Glomerular endothelial cell (primary cell): ENCODE measurements at places on chromosomes 16 and 17. TPM values are rescaled to one million over a fixed set of nuclear protein-coding genes. Genes with fewer than 3 reads are reported as not detected.
A peak's percentile ranks its signal among the peaks of the same experiment; 100 is the strongest.

- DNase-seq, result no peak
Observed at GRCh38 chr17:79669861-79670260, 59.0 kb upstream of the RBFOX3 start.

RPL38 gene
- total RNA-seq, result 542 and 652 TPM in 2 replicates

DNA sequence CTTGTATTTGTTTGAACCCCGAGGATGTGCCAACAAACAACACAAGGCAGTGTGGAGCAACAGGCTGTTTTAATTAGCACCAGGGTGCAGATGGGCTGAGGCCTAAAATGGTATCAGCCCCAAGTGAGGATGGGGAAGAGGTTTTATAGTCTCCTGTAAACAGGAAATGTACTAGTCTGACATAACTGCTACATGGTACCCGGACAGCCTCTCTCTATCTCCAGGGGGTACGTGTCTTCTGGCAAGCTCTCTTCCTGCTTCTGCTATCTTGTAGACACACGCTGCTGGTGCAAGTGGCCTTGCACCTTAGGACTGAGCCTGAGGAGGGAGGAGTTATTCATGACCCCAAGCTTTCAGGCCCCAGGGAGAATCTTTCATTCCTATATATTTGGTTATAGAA is 2451.0 kb downstream of the TP53TG3F start:
- DNase-seq, result no peak

DNA sequence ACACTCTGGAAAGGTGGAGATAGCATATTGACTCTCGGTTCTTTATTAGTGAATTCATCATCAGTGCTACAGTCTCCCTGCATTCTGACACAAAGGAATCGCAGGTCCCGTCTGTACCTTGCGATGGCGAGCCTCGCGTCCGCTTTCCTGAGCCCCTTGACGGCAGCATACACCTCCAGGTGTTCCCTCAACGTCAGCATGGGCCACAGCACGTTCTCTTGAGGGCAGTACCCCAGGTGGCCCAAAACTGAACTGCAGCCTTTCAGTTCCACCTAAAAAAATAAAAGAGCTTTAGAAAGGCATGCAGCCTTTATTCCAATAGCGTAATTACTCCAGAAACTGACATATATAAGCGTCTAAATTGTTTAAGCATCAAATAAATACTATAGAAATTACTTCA is 24.2 kb upstream of the ABCA9 start:
- DNase-seq, result no peak

DNA sequence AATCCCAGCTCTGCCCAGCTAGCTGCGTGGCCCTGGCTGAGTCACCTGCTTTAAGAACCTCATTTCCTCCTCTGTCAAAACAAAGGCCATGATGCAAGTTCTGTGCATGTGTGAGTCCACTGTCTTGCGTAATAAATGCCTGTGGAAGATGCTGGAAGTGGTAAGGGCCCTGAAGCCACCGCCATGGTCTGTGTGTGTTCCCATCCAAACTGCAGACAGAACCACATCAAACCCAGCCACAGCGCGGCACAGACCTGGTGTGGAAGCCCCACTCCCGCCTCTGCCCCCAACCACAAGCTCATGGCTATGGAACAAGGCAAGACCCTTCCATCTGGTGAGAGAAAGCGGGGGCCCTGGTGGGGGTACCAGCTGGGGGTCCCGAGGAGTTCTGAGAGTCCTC is 26.0 kb downstream of the NECAB2 start:
- DNase-seq, result no peak

DNA sequence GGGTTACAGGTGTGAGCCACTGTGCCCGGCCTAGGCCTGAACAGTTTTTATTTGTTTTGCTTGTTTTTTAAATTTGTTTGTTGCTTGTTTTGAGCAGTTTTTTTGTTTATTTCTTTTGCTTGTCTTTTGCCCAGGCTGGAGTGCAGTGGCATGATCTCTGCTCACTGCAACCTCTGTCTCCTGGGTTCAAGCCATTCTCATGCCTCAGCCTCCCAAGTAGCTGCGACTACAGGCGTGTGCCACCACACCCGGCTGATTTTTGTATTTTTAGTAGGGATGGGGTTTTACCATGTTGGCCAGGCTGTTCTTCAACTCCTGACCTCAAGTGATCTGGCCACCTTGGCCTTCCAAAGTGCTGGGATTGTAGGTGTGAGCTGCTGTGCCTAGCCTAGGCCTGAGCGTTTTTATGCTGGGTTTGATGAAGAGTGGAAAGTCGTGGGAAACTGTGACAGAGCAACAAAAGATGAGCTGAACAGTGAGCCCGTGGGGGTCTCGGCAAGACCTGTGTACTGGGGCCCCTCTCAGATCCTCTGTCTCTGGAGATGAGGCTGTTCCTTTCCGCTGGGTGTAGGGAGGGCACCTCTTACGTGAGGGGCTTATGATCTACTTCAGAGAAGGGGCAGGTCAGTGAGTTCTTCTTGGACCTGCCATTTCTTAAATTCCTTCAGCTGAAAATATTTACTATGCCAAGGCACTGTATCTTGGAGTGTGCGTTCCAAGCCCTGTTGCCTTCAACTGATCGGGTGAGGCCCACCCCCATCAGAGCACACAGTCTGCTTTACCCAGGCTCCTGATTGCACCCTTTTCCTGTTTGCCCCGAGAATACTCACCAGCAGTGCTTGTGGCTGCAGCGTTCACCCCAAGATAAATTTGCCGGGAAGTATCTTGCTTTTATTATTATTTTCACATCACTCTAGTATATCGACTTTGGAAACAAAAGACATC is 322.1 kb downstream of the SEC14L1 start:
- DNase-seq, result no peak

HSD3B7 gene
- 7.8 and 12.7 TPM in 2 replicates for total RNA-seq

NPIPA2 gene
- total RNA-seq, result 0.47 and 5.0 TPM in 2 replicates

ALDOA gene
- 1,069 and 1,121 TPM in 2 replicates for total RNA-seq

FSCN2 gene
- 0.29 and 0.64 TPM in 2 replicates for total RNA-seq

DNA sequence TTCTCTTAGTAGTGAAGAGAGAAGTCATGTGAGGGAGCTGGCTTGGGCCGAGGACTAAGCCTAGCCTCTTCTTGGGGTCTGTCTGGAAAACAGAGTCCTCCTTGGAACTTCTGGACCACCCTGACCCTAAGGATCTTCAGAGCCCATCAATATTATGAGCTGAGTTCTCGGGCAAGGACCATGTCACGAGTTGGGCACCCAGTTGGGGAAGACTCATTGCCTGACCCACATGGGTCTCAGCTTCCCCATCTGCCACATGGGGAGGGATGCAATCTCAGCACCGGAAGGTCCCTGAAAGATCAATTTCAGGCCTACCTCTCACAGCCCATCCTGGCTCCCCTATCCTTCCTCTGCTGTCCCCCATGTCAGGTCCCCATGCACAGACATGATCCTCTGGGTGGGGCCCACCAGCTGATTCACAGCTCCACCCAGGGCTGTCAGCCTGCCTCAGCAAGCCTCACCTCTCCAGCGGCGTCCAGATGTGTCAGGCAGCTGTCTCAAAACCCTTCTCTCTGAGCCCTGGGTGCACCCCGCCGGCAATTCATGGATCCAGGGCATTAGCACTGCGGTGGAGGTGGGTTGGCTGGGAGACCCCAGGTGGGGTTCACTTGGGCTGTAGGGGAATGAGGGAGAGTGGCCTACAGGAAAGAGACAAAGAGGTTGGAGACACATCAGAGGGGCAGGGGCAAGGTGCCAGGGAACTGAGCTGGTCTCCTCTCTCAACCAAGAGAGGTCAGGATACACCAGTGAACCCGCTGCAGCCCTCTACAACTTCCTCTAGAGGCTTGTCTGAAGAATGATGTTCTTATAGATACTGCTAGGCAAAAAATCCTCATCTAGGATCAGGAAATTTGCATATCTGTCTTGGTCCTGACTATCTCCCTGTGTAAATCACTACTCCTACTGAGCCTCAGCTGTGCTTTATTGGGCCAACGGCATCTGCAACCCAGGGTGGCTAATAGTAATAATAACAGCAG is 1.8 kb downstream of the NLRP1 start:
- no peak for DNase-seq

- DNase-seq, result no peak
Observed at GRCh38 chr17:69363488-69364210, 36.7 kb upstream of the ABCA5 start.

ZNF778 gene
- total RNA-seq, result 7.9 and 10.6 TPM in 2 replicates

DNA sequence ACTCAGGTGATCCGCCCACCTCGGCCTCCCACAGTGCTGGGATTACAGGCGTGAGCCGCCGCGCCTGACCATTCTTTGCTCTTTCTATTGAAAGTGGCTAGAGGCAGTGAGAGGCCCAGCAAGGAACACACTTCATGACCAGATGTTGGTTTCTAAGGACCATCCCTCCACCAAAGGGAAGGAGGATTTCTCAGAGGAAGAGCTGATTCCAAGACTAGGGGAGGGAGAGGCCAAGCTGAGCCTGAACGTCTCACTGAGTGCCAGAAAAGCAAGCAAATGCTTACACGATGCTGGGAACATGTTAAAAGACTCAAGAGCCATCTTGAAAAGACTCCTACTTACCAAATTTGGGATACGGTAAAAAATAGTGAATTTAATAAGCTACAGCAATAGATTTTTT is 79.2 kb downstream of the MRM3 start:
- DNase-seq, result no peak

- no peak for DNase-seq
Observed at GRCh38 chr16:10408824-10409381, 23.0 kb downstream of the ATF7IP2 start.

GRCh38 chr17:81481073-81481799 is 31.4 kb downstream of the ACTG1 start:
- no peak for DNase-seq

GABARAP gene
- 548 and 565 TPM in 2 replicates for total RNA-seq

SNAI3 gene
- 0.12 TPM in 1 of 2 replicates, not detected in the other for total RNA-seq

DNA sequence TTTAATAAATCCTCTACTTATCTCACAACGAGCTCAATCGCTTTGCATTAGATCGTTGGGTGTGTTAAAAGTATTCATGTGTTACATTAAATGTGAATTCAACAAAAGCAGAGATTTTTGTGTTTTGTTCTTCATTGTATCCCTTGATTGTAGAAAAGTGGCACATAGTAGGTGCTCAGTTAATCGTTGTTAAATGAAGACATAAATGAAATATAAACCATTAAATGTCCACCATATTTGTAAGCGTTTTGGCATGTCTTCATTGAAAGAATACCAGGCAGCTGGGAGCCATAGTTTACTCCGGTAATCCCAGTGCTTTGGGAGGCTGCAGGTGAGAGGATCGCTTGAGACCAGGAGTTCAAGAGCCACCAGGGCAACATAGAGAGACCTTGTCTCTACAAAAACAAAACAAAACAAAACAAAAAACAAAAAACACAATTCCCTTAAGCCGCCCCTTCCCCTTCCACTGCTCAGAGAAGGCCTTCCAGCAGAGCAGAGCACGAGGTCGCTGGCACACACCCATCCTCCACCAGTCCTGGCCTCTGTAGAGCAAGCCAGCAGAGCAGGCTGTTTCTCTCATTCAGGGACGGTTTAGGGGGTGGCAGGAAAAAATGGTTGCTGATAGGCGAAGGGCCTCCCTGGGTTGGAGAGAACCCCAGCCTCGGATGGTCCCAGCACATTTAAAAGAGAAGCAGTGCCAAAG is 673 bp upstream of the CHD9 start:
- no peak for DNase-seq

RAP1GAP2 gene
- total RNA-seq, result 5.1 and 9.4 TPM in 2 replicates

- DNase-seq, result no peak
Observed at GRCh38 chr16:71359431-71359830, 908 bp downstream of the CALB2 start.

KRTAP2-2 gene
- total RNA-seq, result not detected in 2 replicates

RAMP2 gene
- total RNA-seq, result 6.3 and 23.7 TPM in 2 replicates

- no peak for DNase-seq
Observed at GRCh38 chr17:29559640-29560039, 7.2 kb downstream of the ABHD15 start.

- peak; percentile 14 for DNase-seq
Observed at GRCh38 chr17:28416703-28417311, 10.8 kb upstream of the SLC46A1 start.

GRCh38 chr17:5813357-5813756 is 229.0 kb upstream of the NLRP1 start:
- DNase-seq, result no peak

GRCh38 chr17:34248511-34249024 is 6.5 kb upstream of the CCL2 start:
- DNase-seq, result no peak

GRCh38 chr17:64103391-64104364 is 26.3 kb downstream of the ERN1 start:
- no peak for DNase-seq
